ENCODE measurements at places on chromosomes 5 and 9. TPM values are rescaled to one million over a fixed set of nuclear protein-coding genes. Genes with fewer than 3 reads are reported as not detected.
A peak's percentile ranks its signal among the peaks of the same experiment; 100 is the strongest.

GNA14 gene
- not detected for total RNA-seq

MVB12B gene
- 5.5 TPM for total RNA-seq

INSL4 gene
- total RNA-seq, result not detected

THBS4 gene
- 0.82 TPM for total RNA-seq

OLFML2A gene
- total RNA-seq, result 0.25 TPM

PCDHB7 gene
- total RNA-seq, result 0.29 TPM

ARHGEF28 gene
- total RNA-seq, result 27.2 TPM

SHISAL2B gene
- total RNA-seq, result not detected

PCDHGA11 gene
- total RNA-seq, result 0.30 TPM

- no peak for DNase-seq
Measured at GRCh38 chr9:95580812-95581761, 64.3 kb upstream of the PTCH1 start.

DNA sequence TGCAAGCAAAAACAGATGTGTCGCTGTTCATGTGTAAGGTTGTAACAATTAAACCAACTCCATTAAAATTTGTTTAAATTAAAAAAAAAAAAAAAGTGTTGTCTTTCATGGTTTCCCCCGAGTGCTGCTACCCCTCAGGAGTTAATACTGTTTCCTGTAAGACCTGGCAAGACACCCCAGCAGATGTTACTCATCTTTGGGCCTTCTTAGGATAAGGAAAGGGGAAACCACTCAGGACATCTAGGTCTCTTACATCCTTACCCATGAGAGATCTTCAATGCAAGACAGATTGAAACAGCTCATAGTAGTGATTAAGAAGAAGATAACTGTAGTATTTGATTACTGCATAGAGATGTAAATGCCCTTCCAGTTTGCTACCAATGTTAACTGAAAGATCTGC is 33.5 kb upstream of the F2R start:
- no peak for DNase-seq

DNA sequence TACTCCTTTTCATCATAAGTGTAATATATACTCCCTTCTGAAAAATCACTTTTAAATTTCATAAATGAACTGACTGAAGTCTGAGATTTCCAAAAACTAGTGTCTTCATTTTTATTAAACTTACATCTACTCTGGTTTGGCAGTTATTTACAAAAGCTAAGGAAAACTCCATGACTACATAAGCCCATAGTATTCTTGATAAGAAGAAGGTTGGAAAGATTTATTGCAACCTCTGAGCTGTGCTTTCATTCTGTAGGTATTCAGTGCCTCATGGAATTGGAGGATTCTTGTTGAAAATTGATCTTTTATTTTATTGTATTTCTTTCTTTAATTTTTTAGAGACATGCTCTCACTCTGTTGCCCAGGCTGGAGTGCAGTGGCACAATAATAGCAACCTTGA is 41.7 kb downstream of the GNAQ start:
- DNase-seq, result no peak

- DNase-seq, result no peak
Measured at GRCh38 chr9:99736291-99736690, 85.4 kb upstream of the NR4A3 start.

DNA sequence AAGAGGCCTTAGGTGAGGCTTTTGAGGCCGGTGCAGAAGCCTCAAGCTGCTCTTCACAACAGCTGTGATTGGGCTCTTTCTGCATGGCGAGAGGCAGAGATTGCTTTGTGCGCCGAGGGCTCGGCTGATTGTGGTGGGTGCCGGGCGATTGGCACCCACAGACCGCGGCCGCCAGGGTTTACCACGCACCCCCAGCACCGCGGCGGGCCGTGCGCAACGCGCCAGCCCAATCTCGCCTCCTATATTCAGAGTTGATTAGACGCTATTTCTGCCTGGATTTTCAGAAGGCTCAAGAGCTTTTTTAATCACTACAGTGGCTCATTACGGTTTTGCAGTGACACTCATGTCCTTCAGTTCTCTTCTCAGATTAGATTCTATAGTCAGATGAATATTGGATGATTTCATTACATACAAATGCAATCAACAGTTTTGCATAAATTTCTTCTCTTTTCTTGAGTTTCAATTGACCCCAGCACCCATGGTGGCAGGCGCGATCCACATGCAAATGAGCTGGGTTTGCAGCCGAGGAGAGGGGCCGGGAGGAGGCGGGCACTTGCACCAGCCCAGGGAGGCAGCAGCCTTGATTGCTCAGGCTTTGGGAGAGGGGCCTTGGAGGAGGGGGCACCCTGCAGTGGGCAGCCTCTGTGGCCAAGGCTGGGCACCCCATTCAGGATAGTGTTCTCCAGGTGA is 33.8 kb upstream of the PTGS1 start:
- DNase-seq, result no peak

GRCh38 chr5:111769541-111769940 is 12.5 kb upstream of the NREP start:
- DNase-seq, result no peak

DNA sequence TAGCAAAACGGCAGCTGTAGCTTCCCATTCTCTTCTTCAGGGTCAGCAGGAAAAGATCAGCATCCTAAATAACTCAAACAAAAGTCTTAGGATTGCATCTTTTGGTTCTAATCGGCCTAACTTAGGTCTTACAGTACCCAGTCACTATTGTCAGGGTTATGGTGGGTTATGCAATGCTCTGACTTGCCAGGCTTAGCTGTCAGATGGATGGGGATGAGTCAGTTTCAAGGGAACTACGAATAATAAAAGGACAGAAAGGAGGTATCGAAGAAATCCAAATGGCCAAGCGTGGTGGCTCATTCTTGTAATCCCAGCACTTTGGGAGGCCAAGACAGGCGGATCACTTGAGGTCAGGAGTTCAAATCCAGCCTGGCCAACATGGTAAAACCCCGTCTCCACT is 46.5 kb downstream of the PPP1R2B start:
- no peak for DNase-seq

DNA sequence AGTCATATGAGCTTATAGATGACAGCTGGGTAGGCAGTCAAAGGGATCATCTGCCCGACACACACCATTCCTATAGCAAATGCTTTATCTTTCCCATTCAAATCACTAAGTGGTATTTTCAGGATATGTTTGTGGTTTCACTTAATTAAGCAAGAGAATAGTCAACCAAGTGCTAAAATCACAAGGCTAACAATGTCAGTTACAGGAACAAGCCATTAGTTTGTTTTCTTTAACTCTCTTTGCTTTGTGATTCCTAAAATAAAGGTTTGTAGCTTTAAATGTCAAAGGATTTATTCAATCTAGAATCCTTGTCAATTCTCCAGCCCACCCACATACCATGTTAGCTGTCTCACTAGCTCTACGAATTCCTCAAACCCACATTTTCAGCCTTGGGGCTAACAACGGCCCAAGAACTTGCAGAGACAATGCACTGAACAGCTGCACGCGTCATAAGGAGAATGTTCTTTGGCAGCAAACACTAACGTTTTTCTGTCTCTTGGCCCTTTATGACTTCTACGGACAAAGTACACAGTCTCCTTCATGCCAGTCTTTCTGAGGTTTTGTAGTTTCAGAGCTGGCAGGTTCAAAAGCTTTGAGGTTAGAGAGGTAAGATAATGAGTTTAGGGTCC is 56.6 kb downstream of the ELAVL2 start:
- DNase-seq, result peak; percentile 93

- DNase-seq, result no peak
Measured at GRCh38 chr9:131310833-131311554, 21.5 kb downstream of the PLPP7 start.

DNA sequence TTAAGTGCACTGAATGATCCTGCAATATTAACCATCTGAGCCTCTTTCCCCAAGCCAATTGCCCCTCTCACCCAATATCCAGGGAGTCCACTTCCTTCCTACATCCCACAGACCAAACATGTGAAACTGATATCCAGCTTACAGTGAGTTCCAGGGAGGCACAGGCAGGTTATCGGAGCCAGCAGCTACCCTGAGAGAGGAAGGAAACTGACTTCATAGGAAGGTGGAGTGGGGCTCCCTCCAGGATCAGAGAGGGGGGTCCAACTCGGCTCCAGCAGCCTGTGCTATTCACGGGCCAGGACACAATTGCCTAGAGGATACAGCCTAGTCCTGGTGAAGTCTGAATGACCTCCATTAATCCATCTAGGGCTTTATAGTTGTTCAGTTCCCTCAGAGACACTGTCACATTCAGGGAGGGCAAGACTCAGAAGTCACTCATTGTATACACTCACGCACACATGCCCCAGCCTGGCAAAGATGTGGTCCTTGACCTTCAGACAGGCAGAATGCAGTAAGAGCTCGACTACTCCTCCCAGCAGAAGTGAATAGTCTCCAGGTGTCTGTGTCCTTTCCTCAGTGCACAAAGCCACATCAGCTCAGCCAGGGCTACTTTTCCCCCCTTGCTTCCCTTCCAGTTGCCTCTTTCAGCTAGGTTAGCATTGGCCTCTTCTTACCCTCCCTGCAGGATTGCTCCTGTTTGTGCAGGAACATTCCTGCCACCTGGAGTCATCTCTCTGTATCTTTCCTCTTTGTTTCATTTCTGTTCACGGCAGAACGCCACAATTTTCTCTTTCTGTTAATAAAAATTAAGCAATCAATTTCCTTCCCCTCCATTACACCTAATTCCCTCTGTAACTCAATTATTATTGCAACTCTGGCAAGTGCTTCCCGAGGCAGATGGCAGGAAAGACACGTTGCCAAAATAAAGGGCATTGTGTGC is 501.7 kb downstream of the ARHGEF28 start:
- DNase-seq, result peak; percentile 40

DNA sequence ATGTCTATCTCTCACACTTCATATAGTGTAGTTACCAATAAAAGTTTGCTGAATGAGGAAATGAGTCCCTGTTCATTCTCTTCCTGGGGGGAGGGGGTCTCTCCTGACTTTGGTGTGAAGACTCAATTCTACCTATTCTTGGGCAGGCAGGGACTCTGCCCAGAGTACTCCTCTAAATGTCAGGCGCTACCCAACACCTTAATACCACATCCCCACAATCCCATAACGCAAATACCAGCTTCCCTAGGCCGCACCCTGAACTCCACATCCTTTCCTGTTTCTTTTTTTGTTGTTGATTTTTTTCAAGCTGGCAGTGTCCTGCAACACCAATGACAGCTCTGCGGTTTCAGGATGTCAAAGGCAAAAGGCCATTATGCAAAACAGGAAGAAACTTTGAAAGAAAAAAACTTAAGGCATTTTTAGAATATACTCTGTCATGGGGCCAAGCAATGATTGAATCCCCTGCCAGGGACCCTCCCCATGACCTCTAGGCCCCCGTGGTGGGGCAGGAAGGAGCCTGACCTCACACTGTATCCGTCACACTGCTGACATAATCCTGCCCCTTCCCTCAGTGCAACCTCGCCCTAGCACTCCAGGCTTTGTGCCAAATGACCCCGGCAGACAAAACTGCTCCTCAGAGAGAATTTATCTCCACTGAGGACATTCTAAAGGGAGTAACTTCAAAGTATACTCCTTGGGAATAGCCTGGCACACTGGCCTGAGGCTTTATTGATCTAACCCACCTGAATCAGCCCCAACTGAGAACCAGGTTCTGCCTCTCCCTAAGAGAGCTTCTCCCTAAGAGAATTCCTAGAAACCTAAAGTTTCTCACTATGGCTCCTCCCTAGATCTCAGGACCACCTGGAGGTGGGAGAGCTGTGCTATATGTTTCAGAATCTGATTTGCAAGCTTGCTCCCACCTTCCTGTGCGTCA is 8.0 kb downstream of the B4GALT1 start:
- DNase-seq, result peak; percentile 78

DNA sequence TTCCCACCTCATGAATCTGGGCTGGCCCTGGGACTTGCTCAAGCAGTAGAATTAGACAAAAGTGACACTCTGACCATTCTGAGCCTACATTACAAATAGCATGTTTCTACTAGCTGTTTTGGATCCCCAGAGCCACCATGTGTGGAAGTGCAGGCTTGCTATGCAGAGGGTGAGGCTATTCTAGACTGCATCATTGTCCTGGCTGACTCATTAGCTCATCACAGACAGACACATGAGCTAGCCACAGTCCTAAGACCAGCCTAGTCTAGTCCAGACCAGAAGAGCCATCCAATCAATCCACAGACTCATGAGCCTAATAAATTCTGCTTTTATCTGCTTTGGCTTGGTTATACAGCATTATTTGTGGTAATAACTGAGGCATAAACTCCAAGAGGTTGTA is 351.9 kb downstream of the PRELID2 start:
- peak; percentile 75 for DNase-seq

GRCh38 chr5:77133061-77133758 is 46.1 kb upstream of the ZBED3 start:
- DNase-seq, result peak; percentile 99

- DNase-seq, result no peak
Measured at GRCh38 chr5:58066076-58066475, 393.8 kb downstream of the PLK2 start.

GRCh38 chr9:11352612-11353011 is 739.8 kb upstream of the PTPRD start:
- DNase-seq, result no peak

GRCh38 chr9:3241290-3241689 is 284.5 kb downstream of the RFX3 start:
- DNase-seq, result no peak

DNA sequence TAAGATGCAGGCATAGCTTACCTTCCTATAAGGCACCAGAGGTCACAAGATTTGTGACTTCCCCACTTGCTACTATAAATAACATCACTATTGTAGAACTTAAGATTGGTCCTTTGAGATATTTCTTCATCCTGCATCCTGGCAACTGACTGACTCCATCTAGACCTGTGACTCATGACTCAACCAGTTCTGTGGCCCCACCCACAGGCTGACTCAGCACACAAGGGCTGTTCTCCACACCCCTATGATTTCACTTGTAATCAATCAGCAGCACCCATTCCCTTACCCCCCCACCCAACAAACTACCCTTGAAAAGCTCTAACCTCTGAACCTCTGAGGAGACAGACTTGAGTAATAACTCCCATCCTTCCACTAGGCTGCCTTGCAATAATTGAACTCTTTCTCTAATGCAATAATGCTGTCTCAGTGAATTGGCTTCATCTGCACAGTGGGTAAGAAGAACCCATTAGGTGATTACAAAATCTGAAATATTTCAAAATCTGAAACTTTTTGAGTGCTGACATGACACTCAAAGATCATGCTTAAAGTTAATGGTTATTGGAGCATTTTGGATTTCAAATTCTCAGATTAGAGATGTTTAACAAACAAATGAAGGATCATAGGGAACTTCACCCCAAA is 296.7 kb downstream of the ARL15 start:
- peak; percentile 79 for DNase-seq

All from MCF 10A (cell line).